Calu3 (cell line): ENCODE measurements at places on chromosomes 16 and 17.

DNA sequence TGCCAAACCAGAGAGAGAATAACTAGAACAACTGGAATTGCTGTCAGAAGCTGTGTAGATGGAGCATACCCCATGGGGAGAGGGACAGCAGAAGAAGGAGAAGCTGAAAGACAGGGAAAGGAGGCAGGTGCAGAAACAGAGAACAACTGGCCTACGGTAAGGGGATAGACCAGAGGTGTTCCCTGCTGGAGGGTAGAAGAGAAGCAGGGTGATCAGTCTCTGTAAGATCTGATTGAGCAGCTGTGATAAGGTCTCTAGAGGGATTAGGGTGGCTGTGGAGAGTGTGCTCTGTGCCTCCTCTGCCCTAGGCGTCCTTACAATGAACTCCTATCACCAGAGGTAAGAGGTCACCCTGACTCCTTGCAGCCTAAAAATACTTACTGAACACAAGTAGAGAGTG lies 30.4 kb upstream of the HS3ST3B1 start:
- DNase-seq: no peak

DNA sequence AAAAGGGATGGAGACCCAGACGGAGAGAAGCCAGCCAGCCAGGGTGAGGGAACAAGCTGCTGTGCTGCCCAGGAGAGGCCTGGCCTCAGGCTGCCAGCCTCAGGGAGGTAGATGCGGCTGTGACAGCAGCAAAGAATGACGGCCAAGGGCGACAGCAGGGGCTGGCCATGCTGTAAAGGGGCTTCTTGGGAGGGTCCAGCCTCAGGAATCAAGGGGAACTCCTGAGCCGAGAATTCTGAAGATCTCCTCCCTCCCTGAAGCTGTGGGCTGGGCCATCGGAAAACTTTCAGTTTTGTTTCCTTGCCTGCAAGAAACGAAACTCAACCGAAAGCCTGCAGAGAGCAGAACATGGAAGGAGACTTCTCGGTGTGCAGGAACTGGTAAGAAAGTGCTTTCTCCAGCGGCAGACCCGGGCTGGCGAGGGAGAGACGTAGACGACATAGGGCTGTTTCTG lies at the start of gene XAF1:
Gene XAF1 (plus strand): TSS at position 316 of the 454 bp plus-strand sequence. CDS start 33 bp downstream, at position 349.
- DNase-seq: peak; percentile 21

DNA sequence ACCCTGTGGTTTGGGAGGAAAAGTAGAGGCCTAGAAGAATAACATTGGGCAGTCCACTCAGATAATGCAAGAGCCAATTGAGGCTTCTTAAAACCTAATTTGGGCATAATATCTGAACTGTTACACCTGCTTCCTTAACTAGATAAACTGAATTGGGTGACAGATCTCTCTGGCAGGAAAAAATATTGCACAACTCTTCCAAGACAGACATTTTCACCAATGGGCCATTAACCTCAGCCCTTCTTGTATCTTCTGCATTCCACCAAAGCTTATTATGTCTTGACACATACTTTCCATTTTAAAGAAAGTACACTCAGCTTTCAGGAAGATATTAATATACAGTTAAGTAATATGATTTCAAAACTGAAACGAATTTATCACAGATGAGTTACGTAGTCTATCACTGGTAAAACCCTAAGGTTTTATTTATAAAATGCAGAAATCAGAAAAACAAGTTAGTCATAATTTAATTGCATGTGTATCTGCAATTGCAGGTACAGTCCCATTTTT lies 79.9 kb upstream of the MON1B start:
- DNase-seq: no peak

GRCh38 chr16:89115216-89115861 lies 21.7 kb downstream of the ACSF3 start:
- DNase-seq: no peak

- no peak for DNase-seq
These were observed 101.0 kb downstream of the CDYL2 start for GRCh38 chr16:80703131-80704071.

DNA sequence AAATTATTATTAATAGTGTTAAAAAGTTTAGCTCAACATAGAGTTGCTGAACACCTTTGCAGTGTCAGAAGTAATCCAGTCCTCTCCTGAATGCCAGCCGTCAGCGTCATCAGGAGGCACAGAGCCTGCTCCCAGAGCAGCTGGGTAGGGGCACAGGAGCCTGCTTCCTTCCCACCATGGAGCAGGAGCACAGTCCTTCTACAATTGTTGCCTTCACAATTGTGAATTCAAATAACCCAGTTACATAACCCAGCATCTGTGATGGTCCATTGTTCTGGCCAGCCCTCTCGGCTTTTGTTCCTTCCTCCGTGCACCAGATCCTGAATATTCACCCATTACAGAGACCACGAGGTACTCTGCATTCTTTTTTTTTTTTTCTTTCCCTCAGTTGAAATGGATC lies 393.9 kb upstream of the MAF start:
- DNase-seq: no peak

GRCh38 chr17:49667854-49668253 lies 10.0 kb downstream of the SPOP start:
- no peak for DNase-seq

DNA sequence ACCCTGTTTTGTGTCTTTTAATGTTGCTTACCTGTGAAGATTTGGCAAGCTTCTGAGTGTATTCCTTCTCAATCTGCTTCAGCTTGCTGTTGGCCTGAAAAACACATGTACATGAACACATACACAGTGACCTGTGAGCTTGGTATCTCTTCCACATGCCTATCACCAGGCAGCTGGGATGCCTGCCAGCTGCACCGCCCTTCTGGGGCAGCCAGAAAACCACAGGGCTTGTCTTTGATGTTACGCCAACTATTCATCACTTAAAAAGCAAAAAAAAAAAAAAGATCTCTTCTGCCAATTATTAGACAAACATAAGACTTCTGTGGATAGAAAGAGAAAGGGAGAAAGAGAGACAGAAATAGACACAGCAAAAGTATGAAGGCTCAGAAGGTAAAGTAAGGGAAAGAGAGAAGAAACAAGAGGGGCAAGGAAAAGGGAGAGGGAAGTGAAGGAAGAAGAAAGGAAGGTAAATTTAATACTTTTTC lies 189.2 kb upstream of the AXIN2 start:
- DNase-seq: peak; percentile 72

- no peak for DNase-seq
These were observed 101.6 kb downstream of the PRKCA start for GRCh38 chr17:66403846-66404556.

DNA sequence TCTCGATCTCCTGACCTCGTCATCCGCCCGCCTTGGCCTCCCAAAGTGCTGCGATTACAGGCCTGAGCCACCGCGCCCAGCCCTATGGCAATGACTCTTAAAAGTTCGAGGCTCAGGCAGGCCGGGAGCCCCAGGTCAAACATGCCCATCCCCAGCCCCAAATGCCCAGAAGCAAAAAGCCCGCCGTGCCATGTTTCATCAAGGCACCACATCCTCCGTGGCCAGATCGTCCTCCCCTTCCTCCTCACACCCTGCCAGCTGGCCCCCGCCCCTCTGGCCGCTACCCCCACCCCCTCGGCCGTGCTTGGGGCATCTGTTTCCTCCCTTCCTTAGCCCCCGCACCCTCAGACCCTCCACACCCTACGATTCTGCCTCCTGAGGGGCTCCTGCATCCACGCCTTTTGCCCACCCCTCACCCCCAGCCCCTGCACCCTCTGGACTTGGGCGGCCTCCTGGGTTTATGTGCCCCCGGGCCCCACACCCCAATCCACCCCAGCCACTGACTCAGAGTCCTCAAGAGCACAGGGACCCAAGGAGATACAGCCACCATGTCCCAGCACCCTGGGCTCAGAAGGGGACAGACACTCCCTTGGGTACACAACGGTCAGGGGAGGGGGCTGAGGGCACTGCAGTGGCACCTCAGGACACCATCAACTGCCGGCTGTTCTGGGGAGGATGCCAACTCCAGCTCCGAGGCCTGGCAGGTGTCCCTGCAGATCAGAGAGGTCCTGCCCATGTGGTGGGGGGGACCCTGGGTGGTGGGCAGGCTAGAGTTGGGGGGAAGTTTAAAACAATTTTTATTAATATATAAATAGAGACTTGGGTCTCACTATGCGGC lies 7.1 kb downstream of the CTRB1 start:
- DNase-seq: no peak
